ENCODE measurements at places on chromosomes 2 and 18. TPM values are rescaled to one million over a fixed set of nuclear protein-coding genes. Genes with fewer than 3 reads are reported as not detected.

DNA sequence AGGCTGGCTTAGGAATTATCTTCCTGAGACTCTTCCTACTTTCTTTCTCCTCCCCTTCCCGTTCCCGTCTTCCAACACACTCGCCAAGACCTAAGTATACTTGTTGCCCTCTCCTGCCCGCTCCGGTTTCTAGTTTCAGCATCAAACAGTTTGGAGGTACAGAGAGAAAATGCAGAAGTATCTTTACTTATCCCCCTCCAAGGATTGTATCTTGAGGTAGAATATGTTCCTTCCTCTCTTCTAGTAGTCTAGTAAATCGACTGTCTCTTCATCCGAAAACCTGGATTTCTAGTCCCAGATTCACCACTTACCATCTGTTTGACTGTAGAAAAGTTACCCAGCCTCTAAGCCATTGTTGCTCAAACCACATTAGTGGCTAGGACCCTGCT is 755 bp downstream of the EIF4E2 start:
- no peaks in the 10 kb centered on the region for H3K27me3 ChIP-seq
- peak overlapping the region; percentile 79 for H3K4me3 ChIP-seq
- DNase-seq, result no peak
- peaks cover 14% of the 10 kb centered on the region for H3K4me1 ChIP-seq
- no peaks in the 10 kb centered on the region for H3K36me3 ChIP-seq
- peak overlapping the region; percentile 99 for H3K27ac ChIP-seq

- no peaks in the 10 kb centered on the region for H3K36me3 ChIP-seq
- no peaks in the 10 kb centered on the region for H3K4me1 ChIP-seq
- no peak overlapping the region for H3K4me3 ChIP-seq
- H3K27me3 ChIP-seq, result no peaks in the 10 kb centered on the region
- no peak overlapping the region for H3K27ac ChIP-seq
- DNase-seq, result no peak
These were observed 243.4 kb downstream of the SLC8A1 start for GRCh38 chr2:40208463-40208862.

GRCh38 chr2:82780050-82780449 is 1679.0 kb downstream of the SUCLG1 start:
- H3K27ac ChIP-seq, result no peak overlapping the region
- no peaks in the 10 kb centered on the region for H3K4me1 ChIP-seq
- no peak for DNase-seq
- H3K36me3 ChIP-seq, result no peaks in the 10 kb centered on the region
- no peak overlapping the region for H3K4me3 ChIP-seq
- no peaks in the 10 kb centered on the region for H3K27me3 ChIP-seq

GRCh38 chr2:67900826-67901225 is 162.0 kb downstream of the C1D start:
- no peak for DNase-seq
- no peaks in the 10 kb centered on the region for H3K27me3 ChIP-seq
- no peak overlapping the region for H3K4me3 ChIP-seq
- H3K4me1 ChIP-seq, result peaks cover 10% of the 10 kb centered on the region
- no peak overlapping the region for H3K27ac ChIP-seq

The KIF5C gene
- total RNA-seq, result 1.9 TPM

The SCN9A gene
- total RNA-seq, result 6.7 TPM

The FBXO11 gene
- 64.6 TPM for total RNA-seq

All from thyroid gland (tissue), 4 donors.